ENCODE measurements at places on chromosomes 16 and 17.

GRCh38 chr16:47644166-47644565 is 183.0 kb downstream of the PHKB start:
- DNase-seq: peak; percentile 95

DNA sequence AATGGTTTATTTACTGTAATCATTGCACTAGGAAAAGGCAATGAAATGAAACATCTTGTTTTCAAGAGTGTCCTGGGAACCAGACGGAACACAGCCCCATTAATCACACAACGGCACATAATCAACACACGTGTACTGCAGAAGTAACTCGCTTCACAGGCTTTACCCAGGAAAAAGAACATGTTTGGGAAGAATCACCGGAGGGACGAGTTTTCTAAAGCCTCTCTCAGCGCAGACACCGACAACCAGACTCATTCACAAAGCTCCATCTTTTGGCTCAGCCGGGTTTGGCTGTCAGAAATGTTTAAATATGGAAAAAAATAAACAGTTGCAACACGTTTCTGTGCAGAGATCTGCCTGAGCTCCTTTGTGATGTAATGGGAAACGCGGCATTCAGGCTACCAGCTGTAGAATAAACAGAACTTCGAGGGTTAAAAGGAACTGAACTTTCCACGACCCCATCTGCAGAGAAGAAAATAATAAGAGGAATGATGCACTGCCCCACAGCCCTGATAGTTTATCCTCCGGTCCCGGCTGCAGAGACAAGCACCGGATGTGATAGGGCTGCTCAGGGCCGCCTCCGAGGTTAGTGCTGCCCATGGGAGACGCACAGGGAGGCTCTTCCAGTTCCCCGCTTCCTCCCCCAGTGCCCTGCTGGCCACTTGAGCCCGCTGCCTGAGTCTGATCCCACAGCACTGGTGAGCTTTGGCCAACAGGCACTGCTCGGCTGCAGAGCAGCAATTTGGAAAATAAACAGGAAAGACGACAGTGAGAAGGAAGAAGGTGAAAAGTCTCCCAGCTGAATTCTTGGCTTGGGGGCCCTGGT is 119.8 kb downstream of the HIC1 start:
- peak; percentile 98 for DNase-seq

- peak; percentile 93 for DNase-seq
These were observed 598 bp downstream of the INPP5K start for GRCh38 chr17:1515640-1516387.

GRCh38 chr16:154217-155030 is 2.0 kb downstream of the HBZ start:
- no peak for DNase-seq

GRCh38 chr17:78761789-78762406 is 20.2 kb downstream of the CYTH1 start:
- DNase-seq: peak; percentile 27

DNA sequence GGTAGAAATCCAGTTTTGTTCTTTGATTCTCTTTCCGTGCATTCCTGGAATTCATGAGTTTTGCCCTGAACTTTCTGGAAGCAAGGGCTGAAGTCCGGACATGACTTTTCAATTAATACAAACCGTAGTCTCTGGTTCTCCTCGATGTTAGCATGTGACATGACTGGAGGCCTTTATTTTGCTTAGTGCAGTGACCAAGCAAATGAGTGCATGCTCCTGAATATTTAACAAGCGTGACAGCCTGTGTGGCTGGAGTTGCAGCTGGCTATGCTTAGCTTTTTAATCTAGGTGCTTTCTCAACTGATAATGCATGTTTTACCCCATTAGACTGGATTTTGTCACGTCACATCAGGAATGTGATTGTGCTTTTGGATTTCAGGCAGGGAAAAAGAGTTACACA is 302.1 kb downstream of the MAP2K6 start:
- DNase-seq: no peak

GRCh38 chr16:66566051-66566901 is at the start of gene CMTM1:
TSS of gene CMTM1 (plus strand) at chr16:66566439. CDS start at chr16:66566514, 75 bp downstream.
- DNase-seq: no peak

- no peak for DNase-seq
These were observed 20.3 kb downstream of the MSI2 start for GRCh38 chr17:57276621-57277020.

GRCh38 chr17:79005063-79005861 is 4.3 kb downstream of the CANT1 start:
- DNase-seq: no peak

DNA sequence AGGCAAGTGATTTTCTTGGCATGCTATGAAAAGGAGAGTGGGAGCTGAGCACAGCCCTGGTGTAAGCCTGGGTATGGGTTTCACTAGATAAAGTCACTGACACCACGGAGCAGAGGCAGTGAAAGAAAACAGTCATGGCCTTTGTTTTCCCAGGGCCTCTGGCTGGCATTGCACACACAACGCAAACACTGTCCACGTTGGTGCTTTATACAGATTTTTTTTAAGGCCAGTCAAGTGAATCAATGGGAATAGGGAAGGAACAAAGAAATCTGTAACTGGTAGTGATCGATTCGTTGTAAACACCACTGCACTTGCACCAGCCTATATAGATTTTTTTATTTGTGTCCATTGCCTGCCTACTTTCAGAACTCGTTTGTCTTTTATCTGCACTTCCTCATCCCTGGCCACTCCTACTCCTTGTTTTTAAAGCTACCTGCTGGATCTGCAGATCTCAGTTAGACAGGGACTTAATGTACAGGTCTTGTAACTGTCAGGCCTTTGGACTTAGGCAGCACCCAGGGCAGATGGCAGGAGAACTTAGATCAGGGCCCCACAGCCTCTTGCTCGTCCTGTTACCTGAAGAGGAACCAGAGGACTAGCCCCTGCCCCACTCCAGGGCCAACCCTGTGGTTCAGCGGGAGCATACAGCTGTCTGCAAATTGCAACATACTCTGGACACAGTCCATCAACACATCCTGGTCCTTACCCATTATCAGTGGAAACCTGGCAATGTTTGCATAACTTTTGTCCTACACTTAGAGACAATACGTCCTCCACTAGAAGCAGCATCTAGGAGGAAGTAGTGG is 10.6 kb upstream of the TMIGD1 start:
- DNase-seq: peak; percentile 97

GRCh38 chr17:40846515-40847144 is 20.4 kb downstream of the KRT12 start:
- no peak for DNase-seq

GRCh38 chr17:21186399-21187187 is 27.4 kb downstream of the TMEM11 start:
- DNase-seq: no peak

- no peak for DNase-seq
These were observed 35.2 kb downstream of the ADCY9 start for GRCh38 chr16:4081047-4081446.

DNA sequence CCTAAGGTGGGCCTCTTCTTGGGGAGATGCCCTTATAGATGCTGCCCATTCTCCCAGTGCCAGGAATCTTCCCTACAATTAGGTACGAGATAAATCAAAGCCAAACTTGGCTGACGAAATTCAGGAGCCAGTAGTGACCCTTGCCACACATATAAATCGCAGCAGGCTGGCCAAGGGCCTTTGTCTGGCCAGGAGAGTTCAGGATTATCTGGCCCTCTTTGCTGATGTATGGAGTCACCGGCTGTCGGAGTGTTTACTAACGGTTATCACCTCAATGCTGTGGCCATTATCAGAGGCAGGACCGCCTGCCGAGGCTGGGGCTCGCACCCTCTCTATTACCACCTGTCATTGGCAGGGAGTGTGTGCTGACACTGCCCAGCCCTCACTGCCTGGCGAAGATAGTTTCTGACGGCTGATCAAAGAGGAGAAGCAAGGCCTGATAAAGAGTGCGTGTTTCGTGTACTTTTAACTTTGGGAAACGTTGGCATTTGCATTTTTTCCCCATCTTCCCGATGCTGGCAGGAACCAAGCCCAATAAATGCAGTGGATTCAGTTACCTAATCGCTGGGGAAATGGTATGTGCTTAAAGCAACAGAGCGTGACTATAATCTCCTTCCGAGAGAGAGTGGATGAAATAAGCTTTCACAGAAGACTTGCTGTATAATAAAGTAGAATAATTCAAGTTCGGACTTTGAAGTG is 32.8 kb upstream of the TBX2 start:
- no peak for DNase-seq

- DNase-seq: no peak
These were observed 39.2 kb downstream of the ADCY7 start for GRCh38 chr16:50305441-50306061.

DNA sequence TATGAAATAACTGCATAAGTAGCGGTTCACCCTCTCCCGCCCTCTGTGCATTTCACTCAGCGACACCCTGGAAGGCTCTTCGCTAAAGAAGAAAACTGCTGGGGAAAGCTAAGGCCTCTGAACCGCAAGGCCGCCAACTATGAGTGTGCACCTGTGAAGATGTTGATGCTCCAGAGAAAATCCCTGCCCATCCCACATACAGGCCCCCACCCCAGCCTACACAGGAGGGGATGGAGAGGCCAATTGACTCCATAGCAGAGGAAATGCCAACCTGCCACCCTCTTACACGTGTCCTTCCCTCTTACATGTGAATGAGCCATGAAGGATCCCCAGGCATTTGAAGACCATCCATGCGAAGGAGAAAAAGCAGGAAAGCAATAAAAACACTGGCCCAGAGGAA is 104.8 kb downstream of the MGAT5B start:
- no peak for DNase-seq

DNA sequence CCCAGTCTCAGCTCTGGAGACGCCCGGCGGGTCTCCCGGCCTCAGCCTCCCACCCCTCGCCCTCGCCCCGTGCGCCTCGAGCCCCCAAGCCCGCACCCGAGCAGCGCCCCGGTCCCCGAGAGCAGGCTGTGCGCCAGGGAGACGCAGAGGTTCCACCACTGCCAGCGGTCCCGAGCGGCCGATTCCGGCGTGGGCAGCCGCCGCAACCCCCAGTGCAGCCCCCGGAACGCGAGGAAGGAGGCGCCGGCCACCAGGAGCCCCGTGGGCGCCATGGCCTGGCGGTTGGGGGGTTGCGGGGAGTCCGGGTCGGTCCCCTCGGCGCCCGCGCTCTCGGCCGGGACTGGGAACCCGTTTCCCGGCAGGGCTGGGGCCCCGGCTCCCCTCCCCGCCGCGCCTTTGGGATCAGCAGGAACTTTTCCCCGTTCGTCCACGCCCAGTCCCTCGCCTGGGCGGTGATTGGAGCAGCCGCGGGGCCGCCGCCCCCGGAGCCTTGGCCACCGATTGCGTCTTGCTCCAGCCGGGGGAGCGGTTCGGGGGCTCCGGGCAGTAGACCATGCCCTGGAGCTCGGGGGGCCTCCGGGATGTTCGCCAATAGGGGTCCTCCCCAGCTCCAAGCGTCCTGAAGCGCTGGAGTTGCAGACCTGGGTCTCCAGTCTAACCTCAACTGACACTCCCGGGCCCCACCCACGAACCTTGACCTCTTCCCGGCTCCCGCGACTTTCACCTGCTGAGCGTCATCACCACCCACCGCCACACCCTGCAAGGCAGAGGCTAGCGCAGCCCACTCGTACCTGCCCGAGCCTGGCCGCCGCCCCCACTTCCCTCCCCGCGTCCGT is at the start of gene TLCD2:
Gene TLCD2, minus strand, starts transcription at position 407 of the 836 bp plus-strand sequence. Its CDS starts 135 bp downstream, at position 272.
- DNase-seq: peak; percentile 68

DNA sequence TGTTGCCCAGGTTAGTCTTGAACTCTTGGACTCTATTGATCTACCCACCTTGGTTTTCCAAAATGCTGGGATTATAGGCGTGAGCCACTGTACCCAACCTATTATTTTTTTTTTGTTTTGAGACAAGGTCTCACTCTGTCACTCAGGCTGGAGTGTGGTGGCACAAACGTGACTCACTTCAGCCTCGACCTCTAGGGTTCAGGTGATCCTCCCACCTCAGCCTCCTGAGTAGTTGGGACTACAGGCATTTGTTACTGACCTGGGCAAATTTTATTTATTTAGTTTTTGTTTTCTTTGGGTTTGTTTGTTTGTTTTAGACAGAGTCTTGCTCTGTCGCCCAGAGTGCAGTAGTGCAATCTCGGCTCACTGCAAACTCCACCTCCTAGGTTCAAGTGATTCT is 4.0 kb downstream of the SAT2 start:
- DNase-seq: no peak

GRCh38 chr17:59287452-59287851 is 44.0 kb upstream of the YPEL2 start:
- peak; percentile 55 for DNase-seq

DNA sequence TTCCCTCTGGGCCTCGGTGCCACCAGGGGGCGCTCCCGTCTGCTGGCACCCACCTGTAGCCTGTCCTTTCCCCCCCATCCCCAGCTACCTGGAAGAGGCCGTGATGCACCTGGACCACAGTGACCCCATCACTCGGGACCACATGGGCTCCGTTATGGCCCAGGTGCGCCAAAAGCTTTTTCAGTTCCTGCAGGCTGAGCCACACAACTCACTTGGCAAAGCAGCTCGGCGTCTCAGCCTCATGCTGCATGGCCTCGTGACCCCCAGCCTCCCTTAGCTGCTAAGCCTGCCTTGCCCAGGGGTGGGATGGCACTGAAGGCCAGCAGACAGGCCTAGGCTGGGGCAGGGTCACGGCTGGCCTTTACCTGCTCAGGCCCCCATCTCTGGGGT is 818 bp upstream of the NRN1L start:
- peak; percentile 65 for DNase-seq

DNA sequence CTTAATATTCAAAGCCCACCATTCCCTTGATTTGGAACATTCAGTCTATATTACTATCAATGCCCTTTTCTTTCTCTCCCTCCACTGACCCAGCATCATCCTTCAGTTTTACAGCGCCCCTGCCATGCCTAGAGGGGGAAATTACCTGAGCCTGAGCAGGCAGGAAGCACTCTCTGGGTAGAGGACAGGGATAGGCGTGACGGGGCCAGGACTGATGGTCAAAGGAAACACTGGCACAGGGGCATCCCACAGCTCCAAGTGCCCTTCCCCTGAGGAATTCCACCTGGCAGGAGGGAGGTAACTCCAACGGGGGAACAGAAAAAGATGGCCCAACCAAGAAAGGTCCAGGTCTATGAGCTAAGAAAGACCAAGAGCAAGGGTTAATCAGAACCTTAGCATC is 10.0 kb downstream of the CTC1 start:
- no peak for DNase-seq

GRCh38 chr17:4449736-4450135 is 16.0 kb downstream of the SPNS3 start:
- DNase-seq: no peak

Data from cardiac fibroblast (primary cell).